Pulmonary artery endothelial cell (primary cell): ENCODE measurements at places on chromosomes 12 and 14. TPM values are rescaled to one million over a fixed set of nuclear protein-coding genes. Genes with fewer than 3 reads are reported as not detected.
A peak's percentile ranks its signal among the peaks of the same experiment; 100 is the strongest.

The KLRG1 gene
- 7.9 and 10.0 TPM in 2 replicates for total RNA-seq

The CFAP251 gene
- 1.7 and 5.5 TPM in 2 replicates for total RNA-seq

The GLS2 gene
- total RNA-seq, result 0.26 and 0.28 TPM in 2 replicates

The OR4E2 gene
- total RNA-seq, result not detected in 2 replicates

The MYH6 gene
- not detected in 2 replicates for total RNA-seq

The TMEM229B gene
- total RNA-seq, result 0.07 TPM in 2 replicates

The PKP2 gene
- total RNA-seq, result 2.4 and 13.8 TPM in 2 replicates

GRCh38 chr12:113961921-113962710 lies 4.0 kb downstream of the RBM19 start:
- no peak for DNase-seq

GRCh38 chr14:21725250-21725649 lies 51.6 kb upstream of the OR4E1 start:
- DNase-seq, result no peak

DNA sequence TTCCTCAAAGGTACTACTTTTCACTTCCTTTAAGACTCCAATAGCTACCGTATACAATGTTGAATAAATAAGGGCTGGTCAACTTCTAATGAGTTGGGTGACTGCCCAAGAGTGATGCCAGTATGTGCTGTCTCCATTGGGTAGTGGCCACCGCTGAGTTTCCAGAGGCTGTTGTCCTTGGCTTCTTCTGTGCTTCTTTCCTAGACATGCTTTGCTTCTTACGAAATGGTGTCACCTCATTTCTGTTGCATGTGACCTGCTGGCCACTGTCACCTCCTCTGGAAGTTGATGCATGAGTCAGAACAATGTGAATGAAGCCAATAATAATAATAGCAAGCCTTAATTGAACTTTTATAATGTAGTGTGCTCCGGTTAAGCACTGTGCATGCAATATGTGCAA lies 7.5 kb upstream of the NID2 start:
- no peak for DNase-seq

DNA sequence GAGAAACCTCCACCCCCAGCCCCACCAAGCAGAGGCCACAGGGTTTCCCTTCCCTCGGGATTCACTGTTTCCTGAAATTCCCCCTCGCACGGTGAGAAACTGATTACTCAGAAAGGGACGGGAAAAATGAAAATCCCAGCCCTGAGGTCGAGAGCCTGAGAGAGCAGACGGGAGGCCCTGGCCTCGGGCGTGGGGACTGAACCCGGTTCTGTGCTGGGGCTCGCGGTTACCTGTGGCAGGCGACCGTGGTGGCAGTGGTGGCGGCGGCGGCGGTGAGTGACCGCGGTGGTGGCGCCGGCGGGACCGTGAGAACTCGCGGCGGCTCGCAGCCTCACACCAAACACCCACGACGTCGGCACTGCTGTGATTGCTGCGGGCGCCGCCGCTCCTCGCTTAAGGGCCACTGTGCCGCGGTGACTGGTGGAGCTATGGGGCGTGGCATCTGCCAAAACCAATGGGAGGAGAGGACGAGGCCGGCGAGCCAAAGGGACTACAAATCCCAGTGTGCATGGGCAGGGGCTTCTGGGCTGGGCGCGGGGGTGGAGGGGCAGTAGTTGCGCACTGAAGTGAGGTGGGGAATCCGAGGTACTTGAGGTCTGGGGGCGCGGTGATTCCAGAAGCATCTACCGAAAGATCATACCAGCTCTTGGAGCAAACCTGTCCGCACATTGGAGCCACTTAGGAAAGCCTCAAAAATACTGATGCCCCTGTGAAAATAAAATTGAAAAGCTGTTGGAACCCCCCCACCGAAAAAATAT lies at the start of gene LGMN:
LGMN (minus strand) TSS at position 369 of the 758 bp plus-strand sequence. CDS start 15,841 bp downstream, outside the sequence.
- DNase-seq, result peak; percentile 85

DNA sequence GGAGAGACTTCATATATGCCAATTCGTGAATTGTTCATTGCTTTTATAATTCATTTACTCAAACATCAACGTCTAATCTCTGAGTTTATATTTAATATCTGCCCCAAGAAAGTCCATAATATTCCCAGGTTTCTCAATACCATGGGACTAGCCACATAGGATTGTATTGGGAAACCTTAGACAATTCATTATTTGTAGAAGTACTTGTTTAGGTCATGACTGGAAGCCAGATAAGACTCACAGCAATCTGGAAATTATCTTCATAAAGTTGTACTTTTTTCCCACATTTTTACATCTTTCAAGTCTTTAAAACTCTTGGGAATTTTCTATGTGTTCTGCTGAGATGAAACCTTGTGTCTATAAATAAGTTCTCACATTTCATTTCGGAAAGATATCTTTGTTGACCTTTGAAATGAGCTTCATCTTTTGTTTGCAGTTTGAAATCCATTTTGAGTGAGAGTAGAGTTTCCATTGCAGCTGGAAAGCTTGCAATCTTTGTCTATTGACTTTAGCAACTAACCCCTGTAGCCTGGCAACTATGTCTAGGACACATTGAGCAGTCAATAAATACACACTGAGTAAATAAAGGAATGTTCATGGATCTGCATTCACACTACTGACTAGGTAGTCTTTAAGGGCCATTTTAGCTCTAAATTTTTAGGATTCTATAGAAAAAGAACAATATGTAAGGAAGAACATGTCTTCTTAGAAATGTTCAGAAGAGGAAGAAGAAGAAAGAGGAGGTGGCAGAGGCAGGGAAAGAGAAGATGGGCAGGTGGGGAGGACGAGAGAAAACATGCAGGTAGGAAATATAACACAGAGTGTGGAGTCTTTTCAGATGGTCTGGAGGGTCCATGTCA lies 154.4 kb downstream of the LRIG3 start:
- no peak for DNase-seq

DNA sequence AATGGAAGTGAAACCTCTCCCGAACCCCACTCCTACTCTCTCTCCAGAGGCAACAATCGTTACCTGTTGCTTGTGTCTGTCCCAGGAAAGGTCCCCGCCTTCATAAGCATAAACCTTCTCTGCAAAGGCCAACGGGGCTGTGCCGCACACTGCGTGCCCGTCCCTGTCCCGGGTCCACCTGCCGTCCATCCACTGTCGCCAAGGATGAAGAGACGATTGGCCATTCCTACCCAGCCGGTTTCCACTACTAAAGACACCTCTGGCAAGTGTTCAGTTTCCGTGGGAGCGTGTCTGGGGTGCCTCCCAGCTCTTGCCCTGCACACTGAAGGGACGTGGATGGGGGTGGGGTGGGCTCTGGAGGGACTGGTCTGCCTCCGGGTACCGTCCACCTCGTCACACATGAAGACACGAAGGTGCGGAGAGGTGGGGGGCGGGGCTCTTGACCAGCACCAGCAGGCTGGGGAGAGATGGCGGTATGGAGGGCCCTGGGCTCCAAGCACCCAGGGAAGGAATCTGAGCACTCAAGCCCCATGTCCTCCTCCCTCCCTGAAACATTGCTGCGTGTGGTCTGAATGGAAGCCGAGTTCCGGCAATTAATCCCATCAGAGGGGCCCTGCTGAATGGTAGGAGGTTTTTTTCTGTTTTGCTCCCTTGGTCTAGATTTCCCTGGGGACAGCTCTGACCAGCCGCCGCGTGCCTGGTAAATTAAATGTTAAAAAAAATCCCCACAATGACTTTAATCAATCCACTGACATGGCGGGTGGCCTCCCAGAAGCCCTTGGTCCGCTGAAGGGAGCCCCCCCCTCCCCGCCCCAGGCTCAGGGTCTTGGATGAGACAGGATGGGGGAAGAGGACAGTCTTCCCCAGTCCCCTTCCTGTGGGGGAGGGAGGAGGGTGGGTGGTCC lies 4.1 kb upstream of the KIF26A start:
- no peak for DNase-seq

DNA sequence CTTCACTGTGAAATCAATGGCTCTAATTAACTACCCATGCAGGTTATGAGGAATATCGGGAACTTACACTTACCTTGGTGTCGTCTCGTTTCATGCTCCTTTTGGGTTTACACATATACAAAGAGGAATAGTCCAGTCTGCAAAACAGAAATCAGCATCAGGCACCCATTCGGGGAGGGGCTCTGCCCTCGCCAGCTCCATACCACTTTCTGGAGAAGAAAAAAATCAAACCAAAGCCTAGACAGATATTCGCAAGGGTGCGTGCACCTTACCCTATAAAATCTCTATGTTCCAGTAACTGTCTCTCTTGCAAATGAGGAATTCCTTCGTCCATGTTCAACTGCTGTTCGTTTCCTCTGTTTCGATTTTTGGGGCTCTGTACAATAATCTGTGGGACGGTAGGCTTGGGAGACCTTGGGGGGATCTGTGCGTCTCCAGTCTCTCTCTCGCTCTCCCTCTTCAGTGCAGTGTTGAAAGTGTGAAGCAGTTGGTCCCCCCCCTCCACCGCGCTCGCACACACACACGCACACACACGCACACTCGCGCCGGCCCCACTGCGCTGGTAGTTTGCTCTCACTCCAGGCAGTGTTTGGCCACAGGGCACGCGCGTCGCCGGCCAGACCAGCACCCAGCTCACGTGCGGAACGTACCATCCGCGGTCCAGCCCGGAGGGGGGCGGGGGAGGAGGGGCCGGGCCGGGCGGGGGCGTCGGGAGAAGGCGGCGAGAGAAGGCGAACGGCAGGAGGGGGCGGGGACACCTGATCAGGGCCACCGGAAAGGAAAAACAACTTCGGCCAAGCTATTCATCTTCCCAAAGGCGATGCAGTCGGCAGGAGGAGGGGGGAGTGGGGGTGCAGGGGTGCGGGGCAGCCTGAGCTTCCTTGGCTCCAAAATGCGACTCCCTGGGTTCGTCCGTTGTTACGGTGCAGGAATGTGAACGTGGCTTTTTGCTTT lies at the start of gene BHLHE41:
BHLHE41 (minus strand) TSS at position 592 of the 954 bp plus-strand sequence; CDS start at position 334, 258 bp downstream.
- no peak for DNase-seq

GRCh38 chr12:99223579-99223978 lies 424.0 kb upstream of the GARIN6 start:
- DNase-seq, result no peak

DNA sequence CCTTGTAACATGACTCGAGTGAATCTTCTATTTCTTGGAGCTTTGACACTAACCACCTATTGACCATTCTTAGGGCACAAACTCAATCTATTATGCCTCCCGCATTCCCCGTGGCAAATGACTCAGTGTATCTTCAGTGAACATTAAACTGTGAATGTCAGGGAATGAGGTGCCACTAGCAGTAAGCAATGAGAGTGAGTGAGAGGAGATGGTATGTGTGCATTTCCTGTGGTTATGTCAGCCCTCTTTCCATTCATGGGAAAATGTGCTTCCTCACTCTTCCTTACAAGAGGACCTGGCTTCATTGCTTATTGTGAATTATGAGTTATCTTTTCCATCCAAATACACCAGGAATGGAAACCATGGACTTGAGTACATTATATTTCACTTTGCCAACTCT lies 229.2 kb downstream of the EMP1 start:
- DNase-seq, result no peak

GRCh38 chr14:61109288-61109687 lies 128.2 kb downstream of the SLC38A6 start:
- no peak for DNase-seq

- DNase-seq, result no peak
These were observed 11.1 kb downstream of the EPS8 start for GRCh38 chr12:15778126-15778525.

DNA sequence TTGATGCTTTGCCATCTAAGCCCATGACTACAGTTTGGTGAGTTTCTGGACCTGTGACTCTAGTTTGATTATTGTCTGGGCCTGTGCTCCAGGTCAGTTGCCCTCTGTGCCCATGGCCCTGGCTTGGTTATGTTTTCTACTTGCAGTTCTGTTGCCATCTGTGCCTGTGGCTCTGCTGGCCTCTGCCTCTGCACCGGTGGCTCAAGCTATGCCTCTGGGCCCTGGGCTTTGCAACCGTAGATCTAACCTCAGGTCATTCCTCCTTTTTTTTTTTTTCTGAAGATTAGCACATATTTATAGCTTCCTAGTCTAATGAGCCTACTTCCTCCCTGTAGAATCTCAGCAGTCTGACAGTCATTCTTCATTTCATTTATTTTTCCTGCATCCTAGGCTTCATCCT lies 161.2 kb downstream of the CCDC91 start:
- no peak for DNase-seq

DNA sequence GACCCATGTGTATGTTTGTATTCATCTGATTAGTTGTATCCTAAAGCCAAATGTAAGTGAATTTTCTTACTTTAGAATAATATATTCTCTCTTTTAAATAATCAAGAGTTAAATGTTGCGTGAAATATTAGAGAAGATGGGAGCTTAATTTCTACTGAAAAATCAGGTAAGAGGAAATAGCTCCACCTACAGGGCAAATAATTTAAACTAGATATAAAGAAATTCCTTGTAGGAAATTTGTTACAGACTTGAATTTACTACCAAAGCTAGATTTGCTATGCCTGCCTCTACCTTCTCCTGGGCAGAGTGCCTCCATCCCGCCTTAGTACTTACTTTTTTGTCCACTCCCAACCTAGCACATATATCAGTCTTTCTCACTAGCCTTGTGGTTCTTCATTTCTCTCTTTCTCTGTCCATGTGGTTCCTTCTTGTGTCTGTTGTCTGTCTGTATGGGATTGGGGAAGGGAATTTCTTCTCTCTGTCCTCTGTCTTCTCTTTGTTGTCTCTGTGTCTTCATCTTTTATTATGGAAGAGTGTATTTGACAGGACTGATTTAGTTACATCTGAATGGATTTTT lies 44.7 kb downstream of the PALS1 start:
- no peak for DNase-seq

DNA sequence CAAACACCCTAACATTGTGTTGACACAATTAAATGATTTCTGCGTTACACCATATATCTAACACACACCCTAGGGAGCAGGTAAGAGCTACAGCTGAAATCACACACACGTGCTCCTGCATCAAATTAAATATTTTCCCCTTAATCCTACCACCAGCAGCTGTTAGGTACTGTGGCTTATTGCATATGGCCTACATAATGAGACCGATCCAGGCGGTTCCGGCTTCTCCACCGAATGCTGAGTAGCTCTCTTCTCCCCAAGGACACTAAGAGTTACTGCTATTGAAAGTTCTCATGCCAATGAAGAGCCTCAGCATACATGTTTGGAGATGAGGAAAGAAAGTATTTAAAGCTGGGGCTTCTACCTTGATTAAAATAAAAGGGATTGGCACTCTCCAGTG lies 472.2 kb upstream of the STXBP6 start:
- no peak for DNase-seq

DNA sequence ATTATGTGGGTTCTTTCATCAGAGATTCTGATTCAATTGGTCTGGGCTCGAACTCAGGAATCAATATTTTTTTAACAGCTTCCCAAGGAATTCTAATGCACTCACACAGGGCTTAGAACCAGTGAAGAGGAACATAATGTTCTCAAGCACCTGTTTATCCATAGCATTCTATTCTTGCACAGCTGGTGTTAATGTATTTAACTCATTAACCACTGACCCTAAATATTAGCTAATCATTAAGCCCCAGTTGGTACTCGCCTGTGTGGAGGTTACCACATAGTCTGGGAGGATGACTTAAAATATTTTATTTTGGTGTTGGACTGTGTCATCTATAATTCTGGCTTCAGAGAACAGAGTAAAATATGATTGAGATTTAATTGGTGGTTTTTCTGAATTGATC lies 45.3 kb downstream of the LRP6 start:
- DNase-seq, result no peak
